ENCODE measurements at places on chromosomes 1 and 21.

DNA sequence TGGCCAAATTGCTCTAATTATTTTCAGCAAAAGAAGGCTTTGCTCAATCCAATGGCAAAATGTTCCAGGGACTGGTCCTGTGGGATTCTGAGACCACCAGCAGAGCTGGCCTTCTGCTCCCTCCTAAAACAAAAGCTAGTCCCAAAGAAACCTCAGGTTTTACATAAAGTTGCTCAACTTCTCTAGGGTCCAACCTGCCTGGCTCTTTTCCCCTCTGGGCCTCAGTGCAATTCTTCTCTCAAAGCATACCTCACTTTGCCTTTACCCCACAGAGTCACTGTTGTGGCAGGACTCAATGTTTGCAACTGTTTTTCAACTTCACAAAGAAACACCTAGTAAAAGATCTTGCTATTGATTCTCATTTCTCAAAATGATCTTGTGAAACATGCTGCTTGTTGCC, 39.8 kb downstream of the TBX15 start:
- no peak for DNase-seq

DNA sequence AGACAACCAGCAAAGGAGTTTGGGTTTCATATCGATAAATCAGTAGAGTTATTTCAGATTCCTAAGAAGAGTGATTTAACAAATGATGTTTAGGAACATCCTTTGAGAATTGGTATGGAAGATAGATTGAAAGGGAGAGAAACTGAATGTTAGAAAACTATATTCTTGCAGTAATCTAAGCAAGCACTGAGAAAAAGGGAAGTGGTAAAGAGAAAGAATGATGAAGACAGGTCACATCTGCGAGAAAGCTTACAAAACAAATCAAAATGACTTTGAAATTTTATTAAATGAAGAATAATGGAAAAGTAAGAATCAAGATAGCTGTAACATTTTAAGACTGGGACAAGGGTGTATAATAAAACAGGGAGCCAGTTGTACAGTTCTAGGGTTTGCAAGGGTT, 177.0 kb downstream of the HS2ST1 start:
- DNase-seq, result no peak

DNA sequence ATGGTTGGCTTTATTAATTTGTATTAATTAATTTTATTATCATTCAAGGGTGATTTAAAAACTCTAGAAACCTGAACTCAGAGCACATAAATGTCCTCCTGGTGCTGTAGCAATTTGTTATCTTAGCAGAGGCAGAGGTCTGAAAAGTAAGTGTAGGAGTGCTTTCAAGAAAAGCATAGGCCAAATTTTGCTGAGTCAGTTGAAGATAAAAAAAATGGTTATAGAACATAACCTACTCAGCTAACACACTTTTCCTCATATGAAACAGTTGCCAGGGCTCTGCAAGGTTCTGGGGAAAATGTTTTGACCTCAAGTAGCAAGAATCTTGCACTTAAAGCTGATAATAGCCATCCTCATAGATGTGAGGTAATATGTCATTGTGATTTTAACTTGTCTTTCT, 53.5 kb upstream of the CHODL start:
- no peak for DNase-seq

DNA sequence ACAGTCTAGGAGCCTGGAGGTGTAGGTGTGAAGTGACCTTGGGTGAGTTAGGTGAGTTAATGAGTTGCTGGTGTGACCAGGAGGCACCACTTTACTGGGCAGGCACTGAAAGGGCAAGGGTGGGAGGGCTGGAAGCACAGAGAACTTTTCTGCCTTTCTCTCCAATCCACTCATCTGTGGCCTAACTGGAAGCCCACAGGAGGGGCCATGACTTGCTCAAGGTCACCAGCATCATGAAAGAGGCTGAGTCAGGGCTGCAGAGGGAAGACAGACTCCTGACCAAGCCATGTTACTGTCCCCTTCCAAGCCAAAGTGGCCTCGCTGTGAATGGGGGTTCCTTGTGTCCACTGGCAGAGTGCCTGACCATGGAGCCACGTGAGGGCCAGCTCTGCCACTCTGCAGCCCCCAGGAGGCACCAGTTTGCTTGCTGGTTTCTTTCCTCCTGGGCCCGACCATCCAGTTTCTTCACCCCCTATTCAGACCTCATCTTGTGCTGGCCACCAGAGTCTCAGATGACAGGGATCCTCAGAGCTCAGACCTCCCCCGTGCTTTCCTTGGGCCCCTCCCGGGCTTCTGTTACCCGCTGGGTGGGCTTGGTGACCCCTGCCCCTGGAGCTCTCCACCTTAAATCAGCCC, 4.3 kb upstream of the BSND start:
- DNase-seq, result no peak

GRCh38 chr1:209619696-209620486, 32.3 kb downstream of the LAMB3 start:
- no peak for DNase-seq

GRCh38 chr1:102365071-102365470, 368.3 kb upstream of the OLFM3 start:
- DNase-seq, result no peak

DNA sequence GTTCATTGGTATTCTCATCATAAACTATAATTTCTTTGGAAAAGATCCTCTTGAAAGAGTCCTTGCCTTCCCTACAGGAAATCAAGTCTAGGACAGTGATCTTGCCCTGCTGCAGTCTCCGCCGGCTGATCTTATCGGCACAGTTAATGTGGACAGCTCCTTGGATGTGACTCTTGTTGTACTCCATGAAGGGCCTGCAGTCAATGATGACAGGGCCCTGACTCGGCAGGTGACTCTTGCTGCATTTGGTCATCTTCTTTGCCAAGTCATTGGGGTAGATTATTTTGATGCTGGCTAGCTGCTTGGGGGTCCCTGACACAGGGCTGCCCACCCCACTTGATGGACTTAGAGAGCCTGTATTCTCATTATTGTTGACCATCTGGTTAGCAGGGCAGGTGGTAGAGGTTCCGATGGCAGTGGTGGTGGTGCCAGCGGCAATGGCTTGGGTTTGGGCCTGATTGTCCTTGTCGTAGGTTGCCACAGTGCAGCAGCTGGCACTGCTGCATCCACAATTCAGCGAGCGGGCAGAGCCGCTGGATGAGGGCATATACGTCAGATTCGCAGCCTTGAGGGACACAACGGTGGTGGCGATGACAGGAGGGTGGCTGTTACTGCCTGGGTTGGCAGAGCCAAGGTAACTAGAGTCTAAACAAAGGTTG, 2.7 kb downstream of the DUSP10 start:
- DNase-seq, result no peak

DNA sequence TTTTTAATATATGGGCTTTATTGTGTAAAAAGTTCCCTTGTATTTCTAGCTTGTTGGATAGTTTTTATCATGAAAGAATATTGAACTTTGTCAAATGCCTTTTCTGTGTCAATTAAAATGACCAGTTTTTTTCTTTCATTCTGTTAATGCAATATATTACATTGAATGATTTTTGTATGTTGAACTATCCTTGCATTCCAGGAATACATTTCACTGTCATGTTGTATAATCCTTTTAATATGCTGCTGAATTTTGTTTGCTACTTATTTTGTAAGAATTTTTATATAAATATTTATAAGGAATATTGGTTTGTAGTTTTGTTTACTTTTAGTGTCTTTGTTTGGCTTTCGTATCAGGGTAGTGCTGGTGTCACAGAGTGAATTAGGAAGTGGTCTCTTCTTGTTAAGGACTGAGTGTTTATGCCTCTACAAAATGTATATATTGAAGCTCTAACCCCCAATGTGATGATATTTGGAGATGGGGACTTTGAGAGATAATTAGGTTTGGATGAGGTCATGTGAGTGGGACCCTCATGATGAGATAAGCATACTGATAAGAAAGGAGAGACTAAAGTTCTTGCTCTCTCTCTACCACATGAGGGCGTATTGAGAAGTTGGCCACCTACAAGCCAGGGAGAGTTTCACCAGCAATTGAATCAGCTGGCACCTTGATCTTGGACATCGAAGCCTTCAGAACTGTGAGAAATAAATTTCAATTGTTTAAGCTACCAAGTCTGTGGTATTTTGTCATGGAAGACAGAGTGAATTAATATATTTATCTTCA, 12.0 kb upstream of the SLAMF6 start:
- DNase-seq, result no peak

DNA sequence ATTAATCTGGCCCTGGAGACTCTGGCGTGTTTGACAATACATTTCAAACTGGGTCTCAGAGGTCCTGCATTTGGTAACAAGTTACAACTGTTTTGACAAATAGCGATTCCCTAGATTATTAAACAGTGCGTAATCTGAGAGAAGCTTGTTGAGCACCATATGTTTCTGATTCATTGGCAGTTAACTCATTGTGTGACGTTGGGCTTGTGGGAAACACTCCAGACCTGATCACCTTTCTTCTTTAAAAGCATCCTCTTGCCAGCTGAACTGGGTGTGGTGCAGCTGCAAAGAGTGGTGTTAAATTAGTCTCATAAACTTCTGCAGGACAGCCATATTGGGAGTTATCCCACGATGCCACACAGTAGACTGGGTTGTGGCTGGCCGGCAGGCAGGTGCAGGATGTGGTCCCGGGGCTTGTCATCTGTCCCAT, 82.7 kb downstream of the CDC7 start:
- no peak for DNase-seq

GRCh38 chr1:215594640-215595039, 27.5 kb downstream of the KCTD3 start:
- no peak for DNase-seq

DNA sequence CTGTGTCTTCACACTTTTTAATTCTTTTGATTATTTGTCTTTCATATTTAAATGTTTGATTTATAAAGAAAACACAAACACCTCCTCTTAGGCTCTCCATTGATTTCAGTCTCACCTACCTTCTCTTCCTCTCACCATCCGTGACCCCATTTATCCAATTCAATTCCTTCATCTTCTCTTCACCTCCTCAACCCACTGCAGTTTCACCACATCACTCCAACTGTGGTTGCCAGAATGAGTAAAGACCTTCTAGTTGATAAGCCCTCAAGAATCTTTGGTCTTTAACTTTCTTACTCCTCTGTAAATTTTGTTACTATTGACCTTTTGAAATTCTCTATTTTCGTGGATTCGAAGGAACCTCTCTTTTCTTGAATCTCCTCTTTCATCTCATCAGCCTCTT, 260.7 kb downstream of the CHRM3 start:
- no peak for DNase-seq

- no peak for DNase-seq
Measured at GRCh38 chr1:16260814-16261213, 23.8 kb upstream of the CPLANE2 start.

GRCh38 chr1:45787905-45788304, 15.5 kb upstream of the MAST2 start:
- no peak for DNase-seq

GRCh38 chr1:54651608-54652007, 10.0 kb downstream of the MROH7 start:
- DNase-seq, result no peak

DNA sequence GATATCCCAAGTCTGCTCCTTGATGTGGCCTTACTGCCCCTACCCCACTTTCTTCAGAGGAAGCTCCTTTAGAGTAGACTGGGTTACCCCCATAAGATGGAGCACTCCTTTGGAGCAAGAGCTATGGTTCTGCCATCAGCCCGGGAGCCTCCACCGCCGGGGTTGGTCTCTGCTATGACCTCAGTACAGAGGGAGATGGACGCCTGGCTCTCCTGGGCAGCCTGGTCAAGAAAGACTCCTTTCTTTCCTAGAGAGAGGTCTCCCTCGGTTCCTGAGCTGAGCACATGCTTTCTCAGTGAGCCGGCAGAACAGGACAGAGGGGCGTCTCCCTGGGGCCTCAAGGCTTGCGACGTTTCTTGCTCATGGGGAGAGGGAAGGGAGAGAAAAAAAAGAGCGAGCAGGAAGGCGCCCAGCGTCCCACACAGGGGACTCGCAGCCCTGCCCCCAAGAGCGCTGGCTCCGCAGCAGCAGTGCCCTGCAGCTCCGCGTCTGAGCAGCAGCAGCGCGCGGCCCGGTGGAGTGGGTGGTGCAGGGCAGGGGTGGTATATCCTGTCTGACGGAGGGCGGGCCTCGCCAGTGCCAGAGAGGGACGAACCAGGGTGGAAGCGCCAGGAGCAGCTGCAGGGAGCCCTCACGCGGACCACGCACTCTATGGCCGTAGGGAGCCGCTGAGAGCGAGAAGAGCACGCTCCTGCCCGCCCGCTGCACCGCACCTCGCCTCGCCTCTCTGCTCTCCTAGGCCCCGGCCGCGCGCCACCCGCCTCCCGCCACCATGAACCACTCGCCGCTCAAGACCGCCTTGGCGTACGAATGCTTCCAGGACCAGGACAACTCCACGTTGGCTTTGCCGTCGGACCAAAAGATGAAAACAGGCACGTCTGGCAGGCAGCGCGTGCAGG, at the start of gene PKP1:
Gene PKP1 (plus strand): TSS at position 576 of the 899 bp plus-strand sequence. CDS start 197 bp downstream, at position 773.
- DNase-seq, result no peak

GRCh38 chr1:76827066-76827465, 40.2 kb upstream of the ST6GALNAC5 start:
- DNase-seq, result no peak

DNA sequence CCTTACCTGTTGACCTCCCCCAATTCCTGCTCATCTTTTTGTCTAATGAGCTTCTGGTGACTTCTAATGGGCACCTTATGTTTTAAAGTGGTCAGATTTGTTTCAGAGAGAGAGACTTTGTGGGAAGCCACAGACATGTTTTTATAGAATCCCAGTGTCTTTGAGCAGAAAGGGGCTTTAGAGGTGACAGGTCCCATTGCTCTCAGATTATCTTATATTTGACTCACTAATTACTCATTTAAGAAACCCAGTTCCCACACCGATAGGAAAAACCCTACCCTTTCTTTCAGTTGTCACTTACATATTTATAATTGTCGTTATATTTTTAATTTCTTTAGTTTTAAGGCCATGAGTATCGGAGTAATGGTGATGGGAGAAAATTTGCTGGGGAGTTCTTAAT, 215.5 kb downstream of the CAMTA1 start:
- no peak for DNase-seq

GRCh38 chr1:3312310-3312897, 142.1 kb upstream of the ARHGEF16 start:
- DNase-seq, result no peak

DNA sequence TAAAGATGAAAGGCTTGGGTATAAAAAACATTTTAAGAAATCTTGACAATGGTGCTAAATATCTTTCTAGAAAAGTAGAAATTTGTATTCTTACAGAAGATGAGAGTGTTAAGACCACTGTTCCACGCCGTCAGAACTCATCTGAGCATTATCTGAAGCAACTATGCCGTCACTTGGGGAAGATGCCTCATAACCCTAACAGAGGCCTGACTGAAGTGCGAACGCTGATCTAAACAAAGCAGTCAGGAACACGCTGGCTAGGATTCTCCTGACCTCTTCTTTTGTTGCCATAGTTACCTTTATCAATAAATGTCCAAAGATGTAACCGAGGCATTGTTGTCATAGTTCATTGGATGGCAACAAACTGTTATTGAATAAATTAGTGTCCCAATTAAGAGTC, 612.4 kb downstream of the LTN1 start:
- DNase-seq, result no peak

DNA sequence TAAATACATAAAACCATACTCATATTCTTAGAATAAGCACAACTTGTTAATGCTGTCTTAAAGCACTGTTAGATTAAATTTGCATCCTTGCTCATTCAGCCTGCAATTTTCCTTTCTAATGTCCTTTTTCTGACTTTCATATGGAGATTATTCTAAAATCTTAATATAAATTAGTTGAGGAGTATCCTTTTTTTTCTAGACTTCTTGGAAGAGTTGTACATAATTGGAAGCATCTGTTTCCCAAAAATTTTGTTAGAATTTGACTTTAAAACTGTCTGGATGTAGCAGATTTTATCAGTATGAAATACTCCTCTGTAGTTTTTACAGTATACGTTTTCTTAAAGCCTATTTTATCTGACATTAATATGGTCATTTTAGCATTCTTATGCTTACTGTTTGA, 9.7 kb downstream of the KIFAP3 start:
- no peak for DNase-seq

Data from NCI-H187 (cell line).